ENCODE measurements at places on chromosomes 4 and X.

DNA sequence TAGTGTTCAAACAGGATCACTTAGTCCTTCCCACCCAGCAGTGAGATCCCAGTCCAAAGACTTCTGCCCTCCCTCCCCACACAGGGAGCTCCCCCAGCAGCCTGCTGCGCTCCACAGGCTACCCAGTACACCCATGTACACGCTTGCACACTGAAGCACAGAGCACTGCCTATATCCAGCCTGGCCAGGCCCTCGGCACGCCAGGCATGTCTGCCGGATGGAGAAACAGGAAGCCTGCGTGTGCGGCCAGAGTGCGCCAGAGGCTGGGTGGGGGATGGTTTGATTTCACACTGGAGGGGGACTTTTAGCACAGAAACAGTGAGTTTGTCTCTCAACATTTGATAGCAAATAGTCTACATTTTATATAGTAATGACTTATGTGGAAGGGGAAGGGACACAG, 833.5 kb upstream of the IGFBP7 start:
- no peak for DNase-seq

- DNase-seq, result no peak
Measured at GRCh38 chr4:78939667-78940008, 400 bp upstream of the PAQR3 start.

- no peak for DNase-seq
Measured at GRCh38 chr4:147103403-147103946, 157.8 kb upstream of the TTC29 start.

- no peak for DNase-seq
Measured at GRCh38 chrX:54820737-54821136, 13.2 kb downstream of the MAGED2 start.

- DNase-seq, result no peak
Measured at GRCh38 chr4:110480031-110480549, 4.1 kb downstream of the ENPEP start.

DNA sequence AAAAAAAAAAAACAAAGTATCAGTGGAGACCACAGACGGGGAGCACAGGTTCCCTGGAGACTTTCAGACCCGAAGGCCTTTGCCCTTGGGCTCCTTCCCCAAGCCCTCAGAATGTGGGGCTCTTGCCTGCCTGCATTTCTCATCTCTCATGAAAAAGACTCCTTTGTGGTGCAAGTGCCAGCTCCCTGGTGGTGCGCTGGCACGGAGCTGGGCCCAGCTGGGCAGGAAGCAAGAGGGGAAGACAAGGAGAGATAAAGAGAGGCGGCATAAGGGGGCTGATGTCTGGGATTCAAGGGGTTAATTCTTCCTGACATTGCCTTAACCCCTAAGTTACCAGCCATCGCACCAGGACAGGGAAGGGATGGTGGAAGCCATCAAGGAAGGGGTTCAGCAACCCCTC, 21.8 kb downstream of the NLGN3 start:
- DNase-seq, result no peak

DNA sequence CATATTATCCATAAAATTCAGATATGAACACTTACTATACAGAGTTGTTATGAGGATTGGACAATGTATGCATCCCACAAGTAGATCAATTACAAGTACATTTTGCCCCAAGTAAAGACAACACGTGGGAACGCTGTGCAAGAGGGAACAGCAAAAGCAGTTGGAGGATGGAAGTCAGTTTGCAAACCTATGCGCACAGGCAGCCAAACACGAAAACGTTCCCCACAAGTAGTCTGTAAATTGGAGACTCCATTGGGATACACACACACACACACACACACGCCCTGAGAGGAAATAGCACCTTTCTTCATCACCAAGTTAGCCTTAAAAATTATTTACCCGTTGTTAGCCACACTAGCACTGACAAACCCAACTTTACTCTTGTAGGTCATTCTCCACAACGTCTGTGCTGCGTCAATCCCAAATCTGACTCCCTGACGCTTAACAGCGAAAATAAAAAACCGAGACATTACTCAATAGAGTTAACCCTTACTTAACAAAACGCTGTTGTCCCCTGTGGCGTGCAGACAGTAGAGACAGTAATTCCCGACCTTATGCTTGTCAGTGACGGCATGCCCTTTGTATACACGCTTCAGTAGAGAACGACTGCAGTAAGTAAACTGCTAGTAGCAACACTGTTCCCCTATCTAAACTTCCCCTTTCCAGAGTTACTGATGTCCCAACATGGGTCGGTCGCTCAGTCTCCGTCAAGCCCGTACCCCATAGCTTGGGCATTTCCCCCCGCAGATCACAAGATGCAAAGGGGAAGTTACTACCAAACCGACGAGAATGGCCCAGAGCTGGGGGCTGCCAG, 730 bp downstream of the MANBA start:
- DNase-seq, result peak; percentile 61

GRCh38 chrX:6015423-6015822, 213.2 kb downstream of the NLGN4X start:
- no peak for DNase-seq

- DNase-seq, result no peak
Measured at GRCh38 chr4:124202099-124202498, 510.4 kb downstream of the ANKRD50 start.

DNA sequence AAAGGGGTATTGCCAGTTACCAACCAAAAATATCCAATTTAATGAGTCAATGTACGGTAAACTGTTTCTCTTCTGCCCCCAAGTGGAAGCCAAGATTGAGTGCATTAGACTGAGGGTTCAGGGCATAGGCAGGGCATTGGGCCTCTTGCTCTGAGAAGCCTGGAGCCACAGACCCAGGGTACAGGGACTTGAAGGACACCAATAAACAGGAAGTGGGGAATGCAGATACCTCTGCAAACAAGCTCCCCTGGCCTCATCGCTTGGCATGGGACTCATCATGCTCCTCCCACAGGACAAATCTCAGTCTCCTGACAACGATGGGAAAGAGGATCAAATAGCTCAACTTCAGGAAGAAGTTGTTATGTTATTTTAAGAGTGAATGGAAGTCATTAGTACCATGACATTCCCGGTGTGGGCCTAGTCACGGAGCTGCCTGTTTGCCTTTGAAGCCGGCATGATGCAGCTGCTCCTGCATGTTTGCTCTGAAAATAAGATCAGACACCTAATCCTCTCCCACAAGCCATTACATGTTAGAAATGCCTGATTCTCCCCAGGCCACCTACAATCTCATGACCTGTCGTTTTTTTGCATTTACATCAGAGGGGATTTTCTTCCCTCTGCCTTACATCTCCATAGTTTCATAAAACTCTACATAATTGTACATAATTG, 224.2 kb downstream of the RCHY1 start:
- DNase-seq, result no peak

GRCh38 chr4:14178421-14178820, 550.9 kb upstream of the BOD1L1 start:
- no peak for DNase-seq

GRCh38 chr4:21512353-21512752, 436.2 kb downstream of the KCNIP4 start:
- no peak for DNase-seq

DNA sequence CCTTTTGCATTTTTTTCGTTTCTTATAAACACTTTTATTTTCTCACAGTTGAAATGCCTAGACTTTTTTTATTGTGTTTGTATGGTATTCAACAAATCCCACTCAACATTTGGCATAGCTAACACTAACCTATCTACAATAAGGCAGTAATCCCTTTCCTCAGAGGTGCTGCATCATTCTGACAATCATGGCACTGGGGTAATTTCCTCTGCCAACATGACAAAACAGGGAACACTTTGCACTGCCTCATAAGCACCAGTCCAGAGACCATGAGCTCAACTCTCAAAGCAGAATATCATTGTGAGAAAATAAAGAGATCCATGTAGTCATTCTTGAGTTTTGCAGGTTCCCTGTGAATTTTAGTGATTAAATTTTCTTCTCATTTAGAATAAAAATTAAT, 183.8 kb upstream of the INTU start:
- no peak for DNase-seq

DNA sequence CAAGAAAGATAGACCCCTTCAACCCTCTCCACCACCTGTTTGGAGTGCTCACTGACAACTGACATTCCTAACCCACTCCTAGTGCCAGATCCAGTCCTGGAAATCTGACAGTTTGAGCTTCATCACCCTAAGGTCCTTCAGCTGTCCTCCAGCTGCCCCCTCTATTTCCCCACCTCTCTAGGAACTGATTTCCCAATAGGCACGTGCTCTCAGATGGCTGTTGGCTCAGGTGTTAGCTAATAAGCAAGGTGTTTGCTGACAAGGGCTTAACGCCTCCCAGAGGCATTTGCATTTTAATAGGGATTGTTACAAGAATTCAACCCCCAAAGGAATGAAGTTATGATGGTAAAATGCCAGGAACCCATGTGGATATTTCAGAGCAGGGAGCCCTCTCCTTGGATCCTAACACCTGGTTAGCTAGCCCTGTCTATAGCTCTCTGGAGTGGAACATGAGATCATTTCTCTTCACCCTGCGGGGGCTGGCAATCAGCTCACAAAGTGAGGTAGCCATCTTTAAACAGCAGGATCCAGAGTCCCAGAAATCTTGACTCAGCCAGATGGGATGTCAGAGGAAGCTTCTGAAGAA, 348.5 kb upstream of the SFRP2 start:
- DNase-seq, result no peak

DNA sequence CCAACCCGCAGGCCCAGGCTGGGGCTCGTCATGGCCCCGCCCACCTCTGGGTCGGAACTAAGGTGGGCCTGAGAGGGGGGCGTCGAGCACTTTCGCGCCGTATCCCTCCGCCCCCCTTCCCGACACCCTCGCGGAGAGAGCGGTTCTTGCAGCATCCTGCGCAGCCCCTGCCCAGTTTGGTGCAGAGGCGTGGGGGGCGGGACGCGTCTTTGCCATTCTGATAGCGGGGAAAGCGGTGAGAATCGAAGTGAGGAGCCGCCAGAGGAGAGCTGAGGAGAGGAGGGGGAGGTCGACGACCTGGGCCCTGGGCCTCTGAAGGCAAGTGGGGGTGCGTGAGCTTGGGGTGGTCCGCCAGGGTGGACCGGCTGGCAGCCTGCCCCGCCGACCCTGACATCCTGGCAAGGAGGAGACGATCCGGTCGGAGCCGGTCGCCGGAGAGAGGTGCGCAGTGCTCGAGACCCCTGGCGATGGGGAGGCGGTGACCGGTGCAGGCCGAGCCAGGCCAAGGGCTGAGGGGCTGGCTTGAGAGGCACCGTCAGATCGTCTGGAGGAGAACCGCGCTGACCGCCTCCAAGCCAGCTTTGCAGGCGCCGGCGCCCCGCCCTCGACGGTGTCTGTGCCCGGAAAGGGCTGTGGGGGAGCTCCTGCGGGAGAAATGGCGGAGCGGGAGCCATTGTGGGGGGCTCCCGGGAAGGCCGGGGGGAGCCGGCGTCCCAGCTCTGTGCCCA, 25.5 kb downstream of the GPRASP3 start:
- DNase-seq, result peak; percentile 1

- DNase-seq, result no peak
Measured at GRCh38 chrX:117538178-117539089, 578.2 kb downstream of the KLHL13 start.

DNA sequence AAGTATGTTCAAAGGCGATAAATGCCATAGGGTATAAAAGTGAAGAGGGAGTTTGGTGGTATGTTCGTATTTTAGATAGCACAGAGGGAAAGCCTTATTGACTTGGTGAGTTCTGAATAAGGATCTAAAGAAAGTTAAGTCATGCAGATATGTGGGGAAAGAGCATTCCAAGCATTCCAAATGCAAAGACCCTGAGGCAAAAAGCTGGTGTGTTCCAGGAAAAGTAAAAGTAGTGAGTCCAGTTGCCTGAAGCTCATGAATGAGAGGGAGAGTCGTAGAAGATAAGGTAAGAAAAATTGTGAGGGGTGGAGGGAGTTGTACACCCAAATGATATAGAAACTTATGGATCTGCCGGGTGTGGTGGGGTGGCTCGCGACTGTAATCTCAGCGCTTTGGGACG, 426.7 kb downstream of the RPA4 start:
- DNase-seq, result no peak

DNA sequence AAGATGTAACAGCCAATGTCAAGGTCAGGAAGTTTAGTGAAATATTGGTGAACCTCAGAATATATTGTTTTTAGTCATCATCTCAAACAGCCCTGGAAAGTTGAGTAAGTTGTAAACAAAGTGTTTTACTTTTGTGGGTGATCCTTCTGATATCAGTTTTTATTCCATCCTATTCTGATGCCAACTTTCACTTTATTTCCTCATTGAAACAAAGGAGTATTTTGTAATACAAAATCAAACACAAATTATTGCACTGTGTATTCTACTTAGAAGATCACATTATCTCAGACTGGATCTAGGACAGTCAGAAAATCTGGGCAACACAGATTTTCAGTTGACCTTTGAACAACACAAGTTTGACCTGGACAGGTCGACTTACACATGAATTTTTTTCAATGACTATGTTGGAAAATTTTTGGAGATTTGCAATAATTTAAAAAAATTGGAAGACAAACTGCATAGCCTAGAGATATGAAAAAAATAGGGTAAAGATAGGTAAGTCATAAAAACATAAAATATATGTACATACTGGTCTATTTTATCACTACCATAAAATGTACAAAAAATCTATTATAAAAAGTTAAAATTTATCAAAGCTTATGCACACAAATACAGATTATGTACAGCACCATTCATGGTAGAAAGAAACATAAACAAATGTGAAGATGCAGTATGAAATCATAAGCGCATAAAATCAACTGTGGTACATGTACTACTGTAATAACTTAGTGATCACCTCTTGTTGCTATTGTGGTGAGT, 709.1 kb upstream of the FAM241A start:
- DNase-seq, result no peak

GRCh38 chrX:102126863-102127262, 1.4 kb downstream of the TCEAL2 start:
- no peak for DNase-seq

- DNase-seq, result no peak
Measured at GRCh38 chrX:13283512-13283911, 36.3 kb downstream of the ATXN3L start.

GRCh38 chr4:37542706-37543105, 143.5 kb downstream of the RELL1 start:
- no peak for DNase-seq

DNA sequence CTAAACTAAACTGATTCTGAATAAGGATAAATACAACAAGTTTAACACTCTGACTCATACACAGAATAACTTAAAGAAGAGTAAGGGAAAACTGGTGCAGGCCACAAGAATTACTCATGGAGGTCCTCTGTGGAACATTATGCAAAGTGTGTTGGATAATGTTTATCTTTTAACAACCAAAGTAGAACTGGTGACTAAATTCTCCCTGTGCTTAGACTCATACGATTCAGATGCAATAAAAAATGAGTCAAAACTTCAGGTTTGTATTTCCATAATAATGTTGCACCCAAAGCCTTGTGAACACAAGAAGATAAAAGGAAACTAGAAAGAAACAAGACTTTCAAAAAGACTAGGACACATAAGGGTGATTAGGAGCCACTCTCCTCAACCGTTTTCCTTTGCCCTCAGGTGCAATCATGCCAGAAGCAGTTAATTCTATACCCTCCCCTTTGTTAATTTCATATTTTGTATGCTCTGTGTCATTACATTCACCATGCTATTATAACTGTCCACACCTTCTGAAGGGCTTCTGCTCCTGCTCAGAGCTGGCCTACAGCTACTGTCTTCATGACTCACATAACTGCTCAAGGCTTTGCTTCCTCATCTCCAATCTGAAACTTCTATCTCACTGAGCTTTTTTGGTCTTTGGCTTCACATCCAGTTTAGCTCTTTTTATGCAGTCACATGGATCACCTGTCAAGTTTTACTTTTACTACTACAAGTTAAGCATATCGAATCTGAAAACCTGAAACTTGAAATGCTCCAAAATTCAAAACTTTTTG, 60.2 kb downstream of the KCNIP4 start:
- no peak for DNase-seq

- no peak for DNase-seq
Measured at GRCh38 chr4:99008051-99008450, 12.5 kb downstream of the METAP1 start.
